NCI-H2107 (cell line): ENCODE measurements at places on chromosomes 6 and 20.

DNA sequence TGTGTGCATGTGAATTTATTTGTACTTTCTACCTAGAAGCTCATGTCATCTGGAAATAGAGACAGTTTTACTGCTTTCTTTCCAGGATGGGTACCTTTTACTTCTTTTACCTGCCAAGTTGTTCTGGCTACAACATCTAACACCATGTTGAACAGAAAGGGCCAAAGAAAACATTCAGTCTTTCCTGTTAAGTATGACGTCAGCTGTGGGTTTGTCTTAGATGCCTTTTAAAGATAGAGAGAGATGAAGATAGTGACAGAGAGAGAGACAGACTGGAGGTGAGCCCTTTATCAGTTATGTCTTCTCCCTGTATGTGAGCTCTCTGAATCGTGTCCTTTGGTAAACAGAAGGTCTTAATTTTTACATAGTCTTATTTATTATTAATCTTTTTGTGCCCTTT is 3.4 kb upstream of the DACT2 start:
- no peak for DNase-seq

DNA sequence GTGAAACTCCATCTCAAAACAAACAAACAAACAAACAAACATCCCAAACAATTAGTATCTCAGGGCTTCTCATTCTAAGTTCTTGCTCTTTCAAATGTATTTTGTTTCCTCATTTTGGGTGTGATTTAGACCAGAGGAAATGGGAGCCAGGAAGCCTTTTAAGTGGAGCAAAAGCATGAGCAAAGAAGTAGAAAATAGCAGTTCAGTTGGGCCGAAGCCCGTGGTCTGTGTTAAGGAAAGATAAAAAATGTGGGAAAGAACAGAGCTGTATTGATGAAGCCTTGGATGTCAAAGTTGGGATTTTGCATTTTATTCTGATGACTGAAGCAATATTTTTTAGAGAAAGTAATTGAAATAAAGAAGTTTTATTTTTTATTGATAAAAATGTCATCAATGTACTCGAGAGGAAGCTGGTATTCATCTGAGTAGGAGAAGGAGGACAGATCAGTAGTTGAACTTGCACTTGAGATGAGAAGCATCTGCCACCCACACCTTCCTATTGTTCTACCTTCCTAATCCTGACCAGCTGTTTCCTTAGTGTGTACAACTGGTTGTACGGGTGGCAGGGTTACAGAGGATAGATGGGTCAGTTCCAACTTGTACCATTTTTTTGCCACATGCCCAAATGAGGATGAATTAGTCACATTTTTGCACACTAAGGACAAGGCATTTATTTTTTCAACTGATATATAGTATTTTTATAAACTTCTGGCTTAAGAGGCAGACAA is 56.1 kb downstream of the KIAA0408 start:
- DNase-seq: no peak

DNA sequence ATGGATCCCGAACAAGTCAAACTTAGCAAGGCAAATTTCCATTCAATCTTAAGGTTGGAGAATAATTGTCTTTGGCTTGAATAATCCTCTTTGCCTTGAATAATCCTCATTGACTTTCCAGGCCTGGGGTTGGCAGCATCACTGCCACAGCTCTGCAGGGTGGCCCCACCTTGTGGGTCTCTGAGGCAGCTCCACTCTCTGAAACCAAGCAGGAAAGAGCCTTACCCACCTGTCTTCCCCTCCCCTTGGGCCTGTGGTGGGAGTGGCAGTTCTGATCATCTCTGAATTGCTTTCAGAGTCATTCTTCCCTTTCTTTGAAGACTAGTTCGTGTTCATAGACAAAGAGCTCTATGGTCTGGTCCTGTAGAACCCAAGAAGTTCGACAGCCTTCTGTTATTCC is 47.5 kb downstream of the KCNQ5 start:
- DNase-seq: no peak

DNA sequence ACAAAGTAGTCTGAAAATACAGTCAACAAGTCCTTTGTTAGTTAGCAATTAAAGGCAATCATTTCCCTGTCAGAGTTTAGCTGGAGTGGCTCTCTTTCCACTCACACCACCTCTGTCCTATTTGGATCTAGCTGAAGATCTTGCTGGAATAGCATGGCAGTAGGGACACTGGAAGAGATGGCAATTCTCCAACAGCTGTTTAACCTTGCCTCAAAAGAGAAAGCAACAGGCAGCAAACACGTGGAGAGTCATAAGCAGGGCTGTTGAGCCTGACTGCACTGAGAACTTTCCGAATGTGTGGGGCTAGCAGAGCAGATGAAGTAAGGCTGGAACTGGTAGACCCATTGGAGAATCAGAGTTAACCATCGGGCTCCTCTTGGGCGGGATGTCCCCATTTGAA is 38.0 kb upstream of the PRSS35 start:
- DNase-seq: no peak

- DNase-seq: no peak
Observed at GRCh38 chr6:140979642-140980091, 1153.1 kb upstream of the GJE1 start.

DNA sequence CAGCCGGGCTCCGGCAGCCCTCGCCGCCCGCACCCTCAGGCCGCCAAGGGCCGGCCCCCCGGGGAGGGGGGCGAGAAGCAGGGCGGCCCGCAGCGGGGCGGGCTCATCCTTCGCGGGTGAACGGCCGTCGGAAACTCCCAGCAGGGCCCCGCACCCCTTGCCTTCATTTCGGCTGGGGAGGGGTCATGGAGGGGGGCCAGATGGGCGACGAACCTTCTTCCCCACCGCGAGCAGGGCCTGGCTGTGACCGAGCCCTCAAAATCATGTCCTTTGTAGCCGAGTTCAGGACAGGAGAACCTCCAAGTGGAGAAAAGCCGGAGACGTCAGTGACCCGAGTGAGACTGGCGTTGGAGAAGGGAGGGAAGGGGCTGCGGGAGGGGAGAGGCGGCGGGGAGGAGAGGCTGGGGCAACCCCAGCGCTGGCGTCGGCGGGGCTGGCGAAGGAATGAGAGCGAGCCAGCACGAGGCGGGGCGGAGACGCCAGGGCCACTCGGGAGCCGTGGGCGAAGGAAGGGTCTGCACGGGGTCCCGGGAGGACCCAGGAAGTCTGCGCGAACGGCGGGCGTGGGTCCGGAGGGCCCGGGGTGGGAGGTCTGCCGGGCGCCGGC is 571 bp upstream of the FOXC1 start:
- no peak for DNase-seq

- DNase-seq: no peak
Observed at GRCh38 chr20:33560026-33560425, 70.1 kb downstream of the CBFA2T2 start.

- DNase-seq: no peak
Observed at GRCh38 chr20:60237981-60238380, 279.8 kb downstream of the CDH26 start.

DNA sequence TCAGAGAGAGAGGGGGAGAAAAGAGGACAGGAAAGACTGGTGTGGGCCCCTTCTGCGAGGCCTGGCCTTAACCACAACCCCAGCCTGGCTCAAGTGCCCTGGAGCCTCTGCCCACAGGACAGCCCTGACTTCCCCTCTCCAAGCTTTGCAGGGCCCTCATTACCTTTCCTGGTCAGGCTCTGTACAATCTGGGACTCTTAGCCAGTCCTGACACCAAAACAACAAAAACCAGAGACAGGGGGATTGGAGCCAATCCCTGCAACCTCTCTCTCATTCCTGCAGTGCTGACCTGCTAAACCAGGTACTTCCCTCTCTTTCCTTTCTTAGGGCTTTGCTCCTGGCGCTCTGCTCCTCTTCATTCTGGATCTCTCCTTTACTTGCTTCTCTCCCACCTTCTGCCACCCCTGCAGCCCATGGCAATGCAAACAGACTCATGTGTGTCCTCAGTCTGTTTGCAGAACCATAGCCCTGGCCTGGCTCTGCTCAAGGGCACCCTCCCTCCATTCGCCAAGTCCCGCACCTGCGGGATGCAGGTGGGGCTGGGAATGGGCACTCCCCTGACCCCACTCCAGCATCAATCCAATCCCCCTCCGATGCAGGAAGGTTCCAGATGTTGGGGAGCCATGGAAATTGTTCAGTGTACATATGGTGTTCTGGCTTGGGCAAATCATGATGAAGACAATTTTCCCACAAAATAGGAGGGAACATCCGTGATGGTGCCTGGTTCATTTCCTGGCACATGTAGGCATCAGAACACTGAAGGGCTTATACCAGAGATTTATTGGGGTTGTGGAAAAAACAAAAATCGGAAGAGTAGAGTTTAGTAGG is 38.1 kb downstream of the RPP40 start:
- DNase-seq: no peak

DNA sequence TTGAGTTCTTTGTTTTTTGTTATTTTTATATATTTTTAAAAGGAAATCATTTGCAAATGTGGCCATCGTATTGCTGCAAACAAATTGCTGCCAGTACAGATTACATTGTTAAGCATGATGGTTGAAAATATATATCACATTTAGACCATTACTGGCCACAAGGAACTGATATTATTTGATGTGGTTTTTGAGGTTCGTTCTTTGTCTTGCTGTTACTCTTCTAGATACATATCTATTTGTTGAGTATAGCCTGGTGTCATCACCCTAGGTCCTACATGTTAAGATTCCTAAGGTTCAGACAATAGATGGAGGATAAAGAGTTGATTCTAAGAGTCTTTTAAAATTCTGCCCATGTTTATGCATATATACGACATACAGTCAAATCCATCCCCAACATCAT is 306.0 kb downstream of the FARS2 start:
- no peak for DNase-seq

GRCh38 chr20:50980071-50980681 is 21.6 kb downstream of the MOCS3 start:
- DNase-seq: no peak

GRCh38 chr6:150654608-150655007 is 54.9 kb downstream of the PLEKHG1 start:
- DNase-seq: no peak

- DNase-seq: no peak
Observed at GRCh38 chr6:126811321-126811720, 307.1 kb upstream of the RSPO3 start.

- no peak for DNase-seq
Observed at GRCh38 chr6:72890671-72891070, 268.8 kb downstream of the KCNQ5 start.

DNA sequence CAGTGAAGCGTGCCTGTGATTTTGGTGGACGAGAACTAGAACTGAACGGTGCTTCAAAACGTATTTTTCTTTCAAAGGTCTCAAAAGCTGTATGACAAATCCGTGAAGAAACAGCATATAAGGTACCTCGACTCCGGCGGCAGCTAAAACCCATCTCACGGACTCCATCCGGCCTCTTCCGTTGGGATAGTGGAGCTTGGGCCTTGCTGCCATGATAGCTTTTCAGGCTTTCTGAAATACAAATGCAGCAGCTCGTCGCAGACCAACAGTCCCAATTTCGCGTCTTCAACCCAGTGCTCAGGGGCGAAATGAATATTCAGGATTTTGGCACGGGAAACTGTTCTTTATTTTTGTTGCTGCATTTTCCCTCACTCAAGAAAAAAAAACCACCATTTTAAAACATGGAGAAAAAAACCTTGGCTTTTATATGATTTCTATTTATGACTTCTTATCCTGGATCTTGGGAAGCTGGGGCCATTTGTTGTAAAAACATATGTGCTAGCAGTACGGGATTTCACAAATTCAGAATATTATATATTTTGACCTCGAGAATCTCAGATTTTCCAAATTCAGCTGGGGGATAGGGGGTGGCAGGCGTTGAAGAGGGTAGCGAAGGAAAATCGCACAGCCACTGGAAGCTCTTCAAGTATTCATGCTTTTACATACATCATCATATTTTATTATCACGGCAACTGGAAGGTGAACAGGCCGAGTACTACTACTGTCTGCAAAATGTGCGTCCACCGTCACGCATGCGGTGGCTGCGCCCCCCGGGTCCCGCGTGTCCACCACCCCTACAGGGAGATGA is 849 bp downstream of the GSTA4 start:
- DNase-seq: no peak

GRCh38 chr6:158387036-158387435 is 74.8 kb downstream of the TULP4 start:
- no peak for DNase-seq

- no peak for DNase-seq
Observed at GRCh38 chr6:13985663-13986325, 61.0 kb downstream of the RNF182 start.

GRCh38 chr6:73639040-73639439 is 14.8 kb downstream of the SLC17A5 start:
- no peak for DNase-seq

GRCh38 chr6:16564436-16564835 is 196.8 kb downstream of the ATXN1 start:
- DNase-seq: no peak

- no peak for DNase-seq
Observed at GRCh38 chr20:62840244-62841197, 21.1 kb downstream of the TCFL5 start.

DNA sequence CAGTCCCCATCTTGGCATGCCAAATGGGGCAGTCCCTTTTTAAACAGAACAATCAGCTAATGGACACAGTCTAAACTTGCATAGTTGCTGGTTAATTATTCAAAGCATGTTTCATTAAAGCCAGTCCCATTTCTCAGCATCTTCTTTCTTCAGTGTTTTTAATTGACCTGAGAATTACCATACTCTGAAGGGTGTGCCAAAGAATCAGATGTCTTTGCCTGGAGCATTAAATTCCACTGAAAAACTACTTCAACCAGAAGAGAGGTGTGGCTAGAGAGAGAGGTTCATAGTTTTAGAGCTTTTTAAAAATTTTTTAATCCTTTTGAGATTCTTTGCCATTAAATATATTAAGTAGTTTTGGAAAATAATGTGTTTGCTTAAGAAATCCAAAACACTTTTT is 37.9 kb downstream of the SLC24A3 start:
- DNase-seq: no peak

GRCh38 chr6:71510057-71510713 is 221.6 kb downstream of the OGFRL1 start:
- no peak for DNase-seq

DNA sequence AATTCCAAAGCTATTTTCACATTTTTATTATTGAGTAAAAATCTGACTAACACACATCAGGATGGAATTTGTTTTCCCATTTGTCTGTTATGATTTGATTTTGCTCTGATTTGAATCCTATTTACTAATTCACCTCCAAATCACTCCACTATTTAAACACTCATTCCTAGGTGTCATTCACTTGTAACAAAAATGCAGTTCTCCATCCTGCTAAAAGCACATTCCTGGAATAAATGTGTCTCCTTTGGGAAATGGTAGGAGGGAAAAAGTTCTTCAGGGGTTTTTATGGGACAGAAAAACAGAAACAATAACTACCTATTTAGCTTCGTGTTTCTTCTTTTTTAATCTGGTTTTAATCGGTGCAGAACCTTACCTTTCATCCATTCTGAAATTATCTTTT is 494.1 kb upstream of the CITED2 start:
- DNase-seq: no peak
